ENCODE measurements at places on chromosomes 1 and 21.

DNA sequence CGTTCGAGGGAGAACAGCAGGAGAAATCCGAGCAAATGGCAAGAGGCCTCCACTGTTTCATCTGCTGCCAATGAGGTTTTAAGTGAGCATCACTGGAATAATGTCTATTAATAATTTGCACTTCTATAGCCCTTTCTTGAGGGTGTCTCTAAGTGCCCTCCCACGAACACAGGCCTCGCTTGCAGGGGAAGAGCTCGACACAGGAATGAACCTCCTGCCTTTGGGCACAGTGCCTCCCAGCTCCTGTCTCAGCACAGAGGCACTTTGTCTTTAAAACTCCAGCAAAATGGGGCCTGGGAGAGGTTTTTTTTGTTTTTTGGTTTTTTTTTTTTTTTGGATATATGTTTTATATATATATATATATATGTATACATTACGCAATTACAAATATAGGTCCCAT, 56.6 kb downstream of the OLIG1 start:
- no peak for DNase-seq

DNA sequence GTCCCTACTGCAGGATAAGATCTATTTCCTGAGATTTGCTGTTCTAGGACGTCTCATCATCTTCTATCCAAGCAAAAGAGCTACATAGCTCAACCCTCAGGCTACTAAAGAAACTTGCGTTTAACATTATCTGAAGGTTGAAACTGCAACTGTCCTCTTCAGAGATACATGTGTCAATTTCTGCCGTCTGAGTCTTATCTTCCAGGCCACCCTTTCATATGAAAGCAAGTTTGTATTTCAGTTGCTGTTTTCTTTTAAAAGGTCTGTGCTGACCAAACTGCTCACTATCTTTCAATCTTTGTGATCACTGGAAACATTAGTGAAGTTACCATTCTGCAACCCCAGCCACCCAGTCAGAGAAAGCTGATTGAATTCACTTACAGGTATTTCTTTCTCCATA, 108.6 kb upstream of the RAB3GAP2 start:
- DNase-seq, result no peak

DNA sequence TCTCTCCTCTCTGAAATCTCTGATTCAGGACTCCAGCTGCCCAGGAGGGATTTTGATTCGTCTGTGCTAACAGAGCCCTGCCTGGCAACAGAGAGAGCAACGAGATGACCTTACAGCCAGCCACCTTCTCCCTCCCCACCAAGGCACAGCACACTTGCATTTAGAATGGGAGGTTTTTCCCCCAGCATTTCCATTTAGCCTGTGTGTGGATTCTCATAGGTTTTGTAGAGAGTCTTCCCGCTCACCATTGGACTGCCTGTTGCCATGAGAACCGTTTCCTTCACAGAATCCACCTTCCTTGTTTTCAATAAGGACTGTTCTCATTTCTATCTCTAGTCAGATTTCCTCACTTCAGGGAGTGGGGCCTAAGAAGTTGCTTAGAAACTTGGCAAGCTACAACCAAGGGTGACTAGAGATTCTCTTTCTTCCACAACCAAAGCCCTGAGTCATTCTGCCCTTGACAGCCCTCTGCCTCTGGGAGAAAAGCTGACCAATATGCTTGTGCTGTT, 5.8 kb upstream of the IKBKE start:
- no peak for DNase-seq

DNA sequence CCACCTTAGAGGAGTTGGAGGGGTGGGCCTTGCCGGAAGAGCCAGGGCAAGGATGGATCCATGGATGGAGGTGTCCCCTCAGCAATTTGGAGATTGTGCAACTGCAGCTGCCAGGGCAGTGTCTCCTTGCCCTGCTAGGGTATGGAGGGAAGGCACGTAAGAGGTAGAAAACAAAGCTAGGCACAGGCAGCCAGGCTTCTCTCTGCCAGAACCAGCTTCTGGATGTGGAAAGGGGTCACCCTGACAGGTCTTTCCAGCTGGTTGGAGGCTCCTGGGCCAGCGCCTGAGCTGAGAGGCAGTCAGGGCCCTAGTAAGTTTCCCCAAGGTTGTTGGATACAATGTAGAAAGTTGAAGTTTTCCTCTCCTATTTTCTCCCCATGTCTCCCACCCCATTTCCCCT, 15.2 kb upstream of the SLC25A34 start:
- no peak for DNase-seq

- no peak for DNase-seq
Observed at GRCh38 chr1:182332261-182333060, 59.1 kb downstream of the GLUL start.

- DNase-seq, result no peak
Observed at GRCh38 chr1:219419860-219420259, 193.0 kb downstream of the ZC3H11B start.

DNA sequence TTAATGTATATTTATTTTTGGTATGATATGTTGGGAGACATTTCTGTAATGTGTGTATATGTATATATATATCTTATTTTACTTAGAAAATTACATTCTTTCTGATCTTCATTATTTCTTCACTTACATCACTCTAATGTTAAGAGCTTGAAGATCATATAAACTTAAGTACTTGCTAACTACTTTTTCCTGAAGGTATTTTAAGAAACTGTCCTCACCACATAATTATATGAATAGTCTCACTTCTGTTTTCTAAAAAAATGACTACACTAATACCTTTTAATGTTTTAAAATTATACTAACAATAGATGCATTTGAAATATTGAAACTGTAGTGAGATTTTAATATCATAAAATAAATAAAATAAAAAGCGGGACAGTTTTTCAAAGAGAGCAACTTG, 377.1 kb downstream of the LRRIQ3 start:
- no peak for DNase-seq

DNA sequence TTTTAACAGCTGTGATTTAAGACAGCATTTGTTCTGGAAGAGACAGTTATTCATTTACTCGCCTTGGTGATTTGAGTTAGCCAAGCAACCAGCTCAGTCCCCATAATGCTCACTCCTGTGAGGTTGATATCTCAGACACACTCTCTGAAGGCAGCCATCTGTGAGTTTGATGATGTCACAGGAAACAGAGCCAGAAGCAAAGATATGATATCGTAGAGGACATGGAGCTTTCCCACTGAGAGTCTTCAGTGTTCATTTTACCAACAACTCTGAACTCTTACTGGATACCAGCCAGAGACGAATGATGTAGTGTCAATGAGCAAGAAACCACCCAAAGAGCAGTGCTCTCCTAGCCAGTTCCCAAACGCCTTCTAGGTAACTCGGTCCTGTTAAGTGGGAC, 219.4 kb downstream of the SLC35F3 start:
- no peak for DNase-seq

DNA sequence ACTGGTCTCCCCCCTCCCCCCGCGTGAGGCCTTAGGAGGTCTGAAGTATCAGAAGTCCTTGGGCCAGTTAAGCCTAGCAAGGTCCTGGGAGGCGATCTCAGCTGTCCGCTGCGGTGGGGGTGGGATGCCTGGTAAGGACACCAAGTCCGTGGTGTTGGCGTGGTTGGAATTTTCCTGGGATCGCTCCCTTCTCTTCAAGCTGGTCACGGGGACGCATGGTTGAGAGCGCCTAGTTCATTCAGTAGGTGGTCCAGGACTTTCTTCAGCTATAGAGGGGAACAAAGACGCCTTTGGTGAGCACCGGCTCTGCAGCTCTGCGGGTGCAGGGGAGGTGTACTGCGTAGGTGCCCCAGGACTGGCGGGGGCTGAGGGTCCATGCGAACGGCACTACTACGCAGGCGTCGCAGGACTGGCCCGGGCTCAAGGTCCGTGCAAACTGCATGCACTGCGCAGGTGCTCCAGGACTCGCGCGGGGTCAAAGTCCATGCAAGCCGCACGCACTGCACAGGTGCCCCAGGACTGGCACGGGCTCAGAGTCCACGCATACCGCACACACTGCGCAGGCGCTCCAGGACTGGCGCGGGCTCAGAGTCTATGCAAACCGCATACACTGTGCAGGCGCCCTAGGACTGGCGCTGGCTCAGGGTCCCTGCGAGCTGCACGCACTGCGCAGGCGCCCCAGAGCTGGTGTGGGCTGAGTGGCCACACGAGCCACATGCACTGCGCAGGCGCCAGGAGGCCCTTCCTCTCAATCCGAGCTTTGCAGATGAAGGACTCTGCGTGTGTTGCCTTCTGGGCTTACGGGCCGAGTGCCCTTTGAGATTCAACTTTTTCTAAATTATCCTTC, 36.6 kb upstream of the HMGN1 start:
- peak; percentile 11 for DNase-seq

DNA sequence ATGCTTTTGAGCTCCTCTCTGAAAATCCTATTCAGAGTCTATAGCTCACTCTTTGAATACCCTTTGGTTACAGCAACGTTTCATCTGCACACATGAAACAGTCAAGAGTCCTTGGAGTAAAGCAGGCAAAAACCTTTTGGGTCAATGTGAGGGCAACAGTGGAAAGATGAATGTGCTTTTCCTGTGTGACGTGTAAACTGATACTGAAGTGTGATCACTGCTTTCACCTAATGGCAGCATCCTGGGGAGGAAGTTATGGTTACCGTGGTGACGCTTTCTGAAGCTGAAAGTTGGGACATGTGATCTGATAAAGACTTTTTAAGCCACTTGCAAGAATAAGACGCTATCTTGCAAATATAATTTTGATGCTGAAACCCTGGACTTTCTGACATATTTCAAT, 160.0 kb downstream of the SEC16B start:
- no peak for DNase-seq

DNA sequence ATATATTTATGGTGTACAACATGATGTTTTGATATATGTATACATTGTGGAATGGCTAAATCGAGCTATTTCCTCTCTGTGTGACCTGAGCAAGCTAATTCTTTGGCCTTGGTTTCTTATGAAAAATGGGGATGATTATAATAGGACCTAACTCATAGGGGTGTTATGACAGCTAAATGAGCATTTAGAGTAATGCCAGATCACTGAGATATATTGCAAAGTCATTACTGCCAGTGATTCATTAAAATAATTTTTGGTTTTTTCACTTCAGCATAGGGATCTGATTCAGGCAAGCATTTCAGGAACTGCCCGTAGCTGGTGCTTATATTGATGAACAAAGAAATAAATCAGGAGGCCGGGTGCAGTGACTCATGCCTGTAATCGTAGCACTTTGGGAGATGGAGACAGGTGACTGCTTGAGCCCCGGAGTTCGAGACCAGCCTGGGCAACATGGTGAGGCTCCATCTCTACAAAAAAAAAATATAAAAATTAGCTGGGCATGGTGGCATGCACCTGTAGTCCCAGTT, 30.7 kb downstream of the DAB1 start:
- DNase-seq, result no peak

DNA sequence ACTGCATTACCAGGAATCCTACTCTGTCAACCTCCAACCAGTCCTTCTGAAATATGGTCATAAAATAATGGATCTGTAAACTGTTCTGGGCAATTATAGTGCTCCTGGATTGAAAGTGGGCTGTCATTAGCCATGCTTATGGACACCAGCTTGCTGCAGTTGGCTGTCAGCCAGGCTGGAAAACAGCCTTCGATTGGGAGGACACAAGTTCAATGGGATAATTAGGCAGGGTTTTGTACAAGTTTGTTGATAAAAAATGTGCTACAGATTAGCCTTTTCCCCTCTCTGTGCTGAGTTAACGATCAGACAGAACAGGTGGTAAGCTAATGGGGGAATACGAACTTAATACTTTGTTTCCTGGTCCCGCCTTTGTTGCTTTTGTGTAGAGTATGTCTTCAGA, 413.9 kb downstream of the DUSP10 start:
- DNase-seq, result no peak

DNA sequence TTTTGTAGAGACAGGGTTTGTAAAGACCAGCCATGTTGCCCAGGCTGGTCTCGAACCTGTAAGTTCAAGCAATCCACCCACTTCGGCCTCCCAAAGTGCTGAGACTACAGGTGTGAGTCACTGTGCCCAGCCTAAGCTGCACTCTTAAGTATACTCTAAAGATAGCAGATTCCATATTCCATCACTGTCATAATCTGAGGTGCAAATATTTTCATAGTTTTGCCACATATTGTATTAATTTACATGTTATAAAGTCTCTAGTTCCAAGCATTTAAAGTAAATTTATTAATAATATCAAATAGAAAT, 121.3 kb downstream of the HFM1 start:
- DNase-seq, result no peak

GRCh38 chr21:40615505-40616376, 231.2 kb downstream of the DSCAM start:
- DNase-seq, result no peak

DNA sequence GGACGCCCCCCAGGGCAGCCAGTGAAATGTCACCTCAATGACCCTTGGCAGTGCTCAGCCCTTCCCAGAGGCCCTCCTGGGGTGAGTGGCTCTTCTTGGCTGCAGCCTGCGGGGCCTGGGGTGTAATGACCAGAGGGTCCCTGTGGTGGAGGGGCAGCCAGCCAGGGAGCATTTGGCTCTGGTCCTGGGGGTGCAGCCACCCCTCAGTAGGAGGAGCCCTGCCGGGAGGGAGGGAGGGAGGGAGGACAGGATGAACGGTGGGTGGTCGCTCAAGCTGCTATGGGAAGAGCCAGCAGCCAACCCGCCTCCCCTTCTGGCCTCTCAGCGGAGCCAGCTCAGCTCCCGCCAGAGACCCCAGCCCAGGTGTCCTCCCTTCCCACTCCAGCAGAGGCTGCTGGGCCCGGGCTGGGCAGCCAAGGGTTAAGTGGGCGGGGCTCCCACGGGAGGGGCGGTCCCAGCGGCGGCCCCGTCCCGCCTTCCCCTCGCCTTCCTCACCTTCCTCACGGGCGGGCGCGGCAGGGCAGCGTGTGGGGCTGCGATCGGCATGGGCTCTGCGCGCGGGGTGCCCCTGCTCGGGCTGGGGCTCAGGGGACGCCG, 9.0 kb upstream of the PLCH2 start:
- peak; percentile 5 for DNase-seq

GRCh38 chr1:154760469-154760933, 109.6 kb downstream of the KCNN3 start:
- DNase-seq, result peak; percentile 80

GRCh38 chr1:24393892-24394291, 19.7 kb downstream of the STPG1 start:
- DNase-seq, result no peak

DNA sequence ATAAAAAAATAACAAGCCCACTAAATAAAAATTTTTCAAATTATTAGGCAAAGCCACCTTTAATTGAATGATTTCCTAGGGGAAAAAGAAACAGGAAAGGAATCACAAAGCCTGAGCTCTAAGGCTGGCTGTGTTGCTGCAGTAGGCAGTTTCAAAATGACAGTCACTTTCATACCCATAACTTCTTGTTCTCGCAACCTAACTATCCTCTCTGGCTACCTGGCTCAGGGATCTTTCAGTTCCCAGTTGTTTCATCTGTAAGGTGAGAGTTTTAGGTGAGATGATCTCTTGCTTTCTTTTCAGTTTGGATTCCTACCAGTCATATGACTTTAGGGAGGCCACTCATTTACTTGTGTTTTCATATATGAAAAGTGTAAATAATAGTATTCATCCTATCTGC, 226.1 kb downstream of the ASTN1 start:
- no peak for DNase-seq

GRCh38 chr1:243974451-243975292, 76.4 kb upstream of the ZBTB18 start:
- DNase-seq, result no peak

- no peak for DNase-seq
Observed at GRCh38 chr1:220655961-220656740, 34.0 kb upstream of the C1orf115 start.
